ENCODE measurements at places on chromosomes 5 and 9.

- DNase-seq, result no peak
These were observed 3.8 kb downstream of the NDST1 start for GRCh38 chr5:150511578-150512367.

- peak; percentile 32 for DNase-seq
These were observed 58.0 kb downstream of the ANKRD33B start for GRCh38 chr5:10621832-10622231.

- no peak for DNase-seq
These were observed 80.9 kb downstream of the PPP2R2B start for GRCh38 chr5:146797658-146798057.

- DNase-seq, result no peak
These were observed 68.0 kb upstream of the TBC1D9B start for GRCh38 chr5:179975713-179976134.

DNA sequence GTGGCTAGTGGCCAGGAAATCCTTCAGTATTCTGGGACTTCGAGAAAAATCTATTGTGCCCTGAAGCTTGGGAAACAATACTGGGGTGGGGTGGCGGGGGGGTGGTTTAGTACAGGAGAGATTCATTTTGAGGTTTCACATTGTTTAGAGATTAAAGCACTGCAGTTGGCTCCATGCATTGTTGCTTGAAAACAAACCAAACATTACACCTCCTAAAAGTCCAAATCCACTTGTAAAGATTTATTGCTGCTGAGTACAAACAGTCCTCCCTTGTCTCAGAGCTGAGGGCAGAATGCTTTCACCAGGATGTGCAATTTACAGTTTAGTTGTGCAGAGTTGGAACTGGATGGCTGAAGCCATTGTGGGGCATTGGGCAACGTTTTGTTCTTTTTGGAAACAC is 49.4 kb downstream of the GGTA1 start:
- DNase-seq, result no peak

- no peak for DNase-seq
These were observed 17.4 kb upstream of the CAMSAP1 start for GRCh38 chr9:135924628-135925338.

DNA sequence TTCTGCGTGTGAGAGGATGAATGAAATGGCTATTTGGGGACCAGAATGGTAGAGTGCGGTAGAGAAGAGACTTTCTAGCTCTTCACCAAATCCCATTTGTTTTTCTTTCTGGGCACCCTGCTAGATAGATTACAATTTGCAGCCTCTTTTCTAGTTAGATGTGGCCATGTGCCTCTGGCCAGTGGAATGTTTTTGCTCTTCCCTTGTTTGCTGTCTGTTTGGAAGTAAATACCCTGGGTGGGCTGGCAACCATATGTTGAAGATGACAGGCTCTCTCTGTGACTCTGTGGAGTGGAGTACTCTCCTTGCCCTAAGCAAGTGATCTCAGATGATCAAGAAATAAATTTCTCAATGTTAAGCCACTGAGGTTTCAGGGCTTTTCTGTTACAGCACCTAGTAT is 12.9 kb downstream of the GNG10 start:
- DNase-seq, result no peak

DNA sequence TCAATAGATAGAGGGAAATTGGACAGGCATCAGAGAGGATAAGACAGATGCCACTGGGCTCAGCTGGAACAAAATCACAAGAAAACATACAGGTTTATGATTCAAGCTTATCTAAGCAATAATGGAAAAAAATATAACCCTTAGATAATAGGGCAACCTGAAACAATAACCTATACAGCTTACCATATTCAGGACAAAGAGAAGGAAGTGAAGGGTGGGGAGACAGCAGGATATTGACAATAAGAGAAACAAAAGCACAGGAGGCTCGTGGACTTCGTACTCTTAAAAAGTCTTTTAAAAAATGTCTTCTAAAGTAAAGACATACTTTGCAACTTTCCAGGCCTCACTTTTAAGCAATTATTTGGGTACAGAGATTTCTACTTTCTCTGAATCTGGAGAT is 225.3 kb downstream of the NTRK2 start:
- no peak for DNase-seq

GRCh38 chr9:89435071-89435823 is 62.7 kb downstream of the SEMA4D start:
- no peak for DNase-seq

- DNase-seq, result no peak
These were observed 190.4 kb downstream of the RGS3 start for GRCh38 chr9:113653746-113654604.

DNA sequence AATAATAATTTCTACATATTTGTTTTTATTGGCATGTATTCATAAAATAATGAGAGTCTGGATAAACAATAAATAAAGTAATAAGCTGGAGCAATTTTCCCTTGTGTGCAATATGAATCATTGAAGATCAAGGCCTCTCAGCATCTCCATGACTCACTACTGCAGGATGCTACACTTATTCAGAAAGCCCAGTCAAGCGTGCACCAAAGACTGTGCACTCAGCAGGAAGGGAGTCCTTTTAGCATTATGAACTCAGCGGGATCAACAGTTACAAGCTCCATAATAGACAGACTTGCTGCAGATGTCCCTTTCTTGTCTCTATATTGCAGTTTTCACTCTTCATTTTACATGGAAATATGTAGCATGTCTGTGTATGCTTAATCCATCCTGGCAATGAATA is 485.3 kb downstream of the CDH9 start:
- DNase-seq, result no peak

- DNase-seq, result no peak
These were observed 268.1 kb downstream of the FSTL4 start for GRCh38 chr5:133344266-133344665.

DNA sequence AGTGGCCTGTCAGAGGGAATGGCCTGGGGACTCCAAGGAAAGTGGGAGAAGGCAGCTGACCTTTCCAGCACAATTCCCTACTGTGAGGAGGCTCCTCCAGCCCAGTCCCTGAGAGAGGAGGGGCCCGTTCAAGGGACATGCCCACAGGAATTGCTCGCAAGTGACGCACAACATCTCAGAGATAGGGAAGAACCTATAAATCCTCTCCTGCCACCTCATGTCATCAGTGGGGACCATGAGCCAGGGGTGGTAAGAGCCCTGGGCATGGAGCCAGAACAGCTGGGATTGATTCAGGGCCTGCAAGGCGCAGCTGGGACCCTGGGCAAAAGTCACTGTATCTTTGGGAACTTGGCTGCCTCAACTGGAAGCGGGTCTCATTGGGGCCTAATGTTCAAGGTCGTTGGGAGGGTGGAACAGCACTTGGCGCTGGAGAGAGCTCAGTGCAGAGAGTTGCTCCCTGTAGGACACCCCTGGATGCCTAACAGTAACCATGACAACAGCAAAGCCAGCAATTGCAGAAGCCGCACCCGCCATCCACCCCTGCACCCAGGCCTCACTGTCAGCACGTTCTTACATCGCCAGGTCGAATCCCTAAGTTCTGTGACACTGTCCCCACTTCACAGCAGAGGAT is 41.3 kb upstream of the ORM1 start:
- no peak for DNase-seq

DNA sequence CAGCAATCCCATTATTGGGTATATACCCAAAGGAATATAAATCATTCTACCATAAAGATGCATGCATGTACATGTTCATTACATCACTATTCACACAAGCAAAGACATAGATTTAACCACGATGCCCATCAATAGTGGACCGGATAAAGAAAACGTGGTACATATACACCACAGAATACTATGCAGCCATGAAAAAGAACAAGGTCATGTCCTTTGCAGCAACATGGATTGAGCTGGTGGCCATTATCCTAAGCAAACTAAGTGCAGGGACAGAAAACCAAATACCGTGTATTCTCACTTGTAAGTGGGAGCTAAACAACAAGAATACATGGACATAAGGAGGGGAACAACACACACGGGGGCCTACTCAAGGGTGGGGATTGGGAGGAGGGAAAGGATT is 33.8 kb upstream of the LAMC3 start:
- DNase-seq, result no peak

DNA sequence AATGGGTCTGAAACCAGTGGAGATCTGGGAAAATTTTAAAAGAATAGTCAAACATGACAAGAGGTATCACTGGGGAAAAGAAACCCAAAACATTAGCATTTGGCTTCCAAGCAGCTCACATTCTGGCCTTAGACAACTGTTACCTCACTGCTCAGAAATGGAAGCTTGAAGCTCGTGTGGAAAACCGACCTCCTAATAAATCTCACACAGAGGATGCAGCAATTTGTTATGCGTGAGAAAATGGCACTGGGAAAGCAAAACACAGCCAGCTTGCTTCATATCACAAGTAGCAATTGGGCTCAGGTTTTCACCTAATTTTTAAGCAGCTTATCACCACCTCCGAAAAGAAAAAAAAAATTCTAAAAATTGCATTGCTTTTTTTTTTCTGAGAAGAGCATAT is 103.3 kb upstream of the TAS2R1 start:
- DNase-seq, result no peak

DNA sequence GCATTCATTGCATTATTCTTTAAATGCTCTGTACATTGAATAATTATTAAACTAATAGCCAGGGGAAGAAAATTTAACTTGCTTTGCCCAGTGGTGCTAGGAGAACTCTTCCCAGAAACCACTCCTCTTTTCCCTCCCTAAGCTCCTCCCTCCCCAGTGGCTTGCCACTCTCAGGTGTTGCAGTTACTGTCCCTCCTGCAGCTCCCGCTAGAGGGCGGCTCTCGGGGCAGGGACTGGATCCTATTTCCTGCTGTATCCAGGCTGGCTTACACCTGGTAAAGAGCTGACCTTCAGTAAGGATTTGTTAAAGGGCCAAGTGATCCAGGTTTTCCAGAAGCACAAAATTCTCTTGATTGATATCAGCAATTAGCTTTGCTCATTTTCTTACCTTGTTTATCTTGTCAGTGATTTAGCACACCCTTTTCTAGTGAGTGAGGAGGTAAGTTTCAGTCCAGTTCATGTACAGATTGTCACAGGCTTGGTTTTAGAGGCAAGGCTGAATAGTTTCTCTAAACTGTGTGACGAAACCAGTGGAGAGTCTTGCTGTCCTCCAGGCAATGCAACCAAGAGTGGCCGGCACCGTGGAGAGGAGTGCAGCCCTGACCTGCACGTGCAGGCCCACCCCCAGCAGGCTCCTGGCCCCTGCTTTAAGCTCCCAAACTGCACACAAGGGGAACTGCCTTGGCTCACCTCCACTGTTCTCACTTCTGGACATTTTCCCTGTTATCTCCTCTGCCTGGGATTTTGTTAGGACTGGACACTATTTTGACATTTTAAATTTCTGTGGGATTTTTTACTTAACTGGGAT is 423.8 kb downstream of the SPOCK1 start:
- DNase-seq, result peak; percentile 12
